ENCODE measurements at places on chromosomes 5 and 9.

DNA sequence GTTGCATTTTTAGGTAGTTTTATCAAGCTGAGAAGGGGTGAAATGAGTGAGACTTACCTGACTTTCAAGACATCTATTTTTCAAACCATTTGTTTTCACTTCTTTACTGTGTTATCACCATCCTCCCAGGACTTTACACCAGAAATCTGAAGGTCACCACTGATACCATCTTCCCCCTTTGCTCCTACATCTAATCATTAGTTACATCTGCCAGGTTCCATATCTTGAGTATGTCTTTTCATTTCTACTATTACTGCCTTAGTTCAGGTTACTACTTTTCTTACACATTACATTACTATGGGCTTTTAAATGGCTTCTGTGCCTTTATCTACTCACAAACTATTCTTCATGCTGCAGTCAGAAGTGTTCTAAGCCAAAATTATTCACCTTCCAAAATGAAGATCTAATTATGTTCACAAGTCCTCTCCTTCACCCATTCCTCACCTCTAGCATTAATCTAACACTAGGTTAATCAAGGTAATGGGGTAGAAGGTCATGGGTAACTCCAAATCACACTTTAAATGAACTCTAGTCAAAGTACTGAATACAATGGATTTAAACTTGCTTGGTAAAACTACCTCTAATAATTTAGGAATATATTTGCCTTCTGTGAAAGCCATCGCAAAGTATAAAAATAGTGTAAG, 2.1 kb upstream of the HSDL2 start:
- no peak for DNase-seq

DNA sequence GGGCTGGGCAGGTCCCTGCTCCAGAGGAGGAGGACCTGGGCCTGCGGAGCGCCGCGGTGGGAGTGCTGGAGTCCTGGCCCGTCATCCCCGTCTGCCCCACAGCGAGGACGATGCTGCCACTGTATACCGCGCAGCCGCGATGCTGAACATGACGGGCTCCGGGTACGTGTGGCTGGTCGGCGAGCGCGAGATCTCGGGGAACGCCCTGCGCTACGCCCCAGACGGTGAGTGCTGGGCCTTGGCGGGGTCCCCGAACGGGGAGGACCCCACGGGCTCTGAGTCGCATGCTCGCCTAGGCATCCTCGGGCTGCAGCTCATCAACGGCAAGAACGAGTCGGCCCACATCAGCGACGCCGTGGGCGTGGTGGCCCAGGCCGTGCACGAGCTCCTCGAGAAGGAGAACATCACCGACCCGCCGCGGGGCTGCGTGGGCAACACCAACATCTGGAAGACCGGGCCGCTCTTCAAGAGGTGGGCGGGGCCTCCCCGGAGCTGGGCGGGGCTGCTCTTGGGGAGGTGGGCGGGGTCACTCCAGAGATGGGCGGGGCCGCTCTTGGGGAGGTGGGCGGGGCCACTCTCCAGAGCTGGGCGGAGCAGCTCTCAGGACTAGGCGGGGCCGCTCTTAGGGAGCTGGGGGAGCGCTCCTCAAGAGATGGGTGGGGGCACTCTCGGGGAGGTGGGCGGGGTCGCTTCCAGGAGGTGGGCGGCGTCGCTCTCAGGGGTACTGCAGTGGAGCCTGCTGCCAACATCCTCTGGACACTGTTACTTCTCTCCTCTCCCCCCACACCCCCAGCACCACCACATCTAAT, 13.1 kb downstream of the LRRC26 start:
- no peak for DNase-seq

GRCh38 chr5:23013395-23013998, 160.4 kb upstream of the CDH12 start:
- DNase-seq = no peak

- DNase-seq = no peak
Measured at GRCh38 chr5:92552206-92553160, 1028.5 kb downstream of the NR2F1-AS1 start.

DNA sequence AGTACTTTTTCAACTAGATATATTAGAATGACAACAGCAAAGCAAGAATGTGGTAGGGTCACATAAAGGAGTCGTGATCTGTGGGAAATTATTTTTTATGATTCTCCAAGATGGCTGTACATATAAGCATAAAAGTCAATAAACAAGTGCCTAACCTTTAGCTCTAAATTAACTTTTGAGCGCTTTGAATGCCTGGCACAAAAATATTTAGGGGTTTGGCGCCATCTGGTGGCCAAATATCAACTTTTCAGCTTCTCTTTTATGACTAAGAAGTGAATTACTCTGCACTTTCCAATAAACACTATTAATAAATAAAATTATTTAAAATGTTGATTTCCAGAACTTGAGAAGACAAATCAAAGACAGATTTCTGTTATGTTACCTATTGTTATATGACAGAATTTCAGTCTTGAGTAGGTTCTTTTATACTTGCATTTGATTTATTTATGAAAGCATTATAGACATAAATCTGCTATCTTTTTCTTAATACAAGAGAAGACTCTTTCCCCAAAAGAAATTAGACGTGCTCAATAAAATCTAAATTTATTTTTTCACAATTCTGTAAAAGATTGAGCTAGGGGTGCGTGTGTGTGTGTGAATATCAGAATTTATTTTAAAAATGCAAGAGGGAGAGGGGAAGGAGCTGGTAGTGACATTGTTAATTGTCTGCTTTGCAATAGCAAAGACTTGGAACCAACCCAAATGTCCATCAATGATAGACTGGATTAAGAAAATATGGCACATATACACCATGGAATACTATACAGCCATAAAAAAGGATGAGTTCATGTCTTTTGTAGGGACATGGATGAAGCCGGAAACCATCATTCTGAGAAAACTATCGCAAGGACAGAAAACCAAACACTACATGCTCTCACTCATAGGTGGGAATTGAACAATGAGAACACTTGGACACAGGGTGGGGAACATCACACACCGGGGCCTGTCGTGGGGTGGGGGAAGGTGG, 36.7 kb upstream of the ARRDC3 start:
- DNase-seq = peak; percentile 66

DNA sequence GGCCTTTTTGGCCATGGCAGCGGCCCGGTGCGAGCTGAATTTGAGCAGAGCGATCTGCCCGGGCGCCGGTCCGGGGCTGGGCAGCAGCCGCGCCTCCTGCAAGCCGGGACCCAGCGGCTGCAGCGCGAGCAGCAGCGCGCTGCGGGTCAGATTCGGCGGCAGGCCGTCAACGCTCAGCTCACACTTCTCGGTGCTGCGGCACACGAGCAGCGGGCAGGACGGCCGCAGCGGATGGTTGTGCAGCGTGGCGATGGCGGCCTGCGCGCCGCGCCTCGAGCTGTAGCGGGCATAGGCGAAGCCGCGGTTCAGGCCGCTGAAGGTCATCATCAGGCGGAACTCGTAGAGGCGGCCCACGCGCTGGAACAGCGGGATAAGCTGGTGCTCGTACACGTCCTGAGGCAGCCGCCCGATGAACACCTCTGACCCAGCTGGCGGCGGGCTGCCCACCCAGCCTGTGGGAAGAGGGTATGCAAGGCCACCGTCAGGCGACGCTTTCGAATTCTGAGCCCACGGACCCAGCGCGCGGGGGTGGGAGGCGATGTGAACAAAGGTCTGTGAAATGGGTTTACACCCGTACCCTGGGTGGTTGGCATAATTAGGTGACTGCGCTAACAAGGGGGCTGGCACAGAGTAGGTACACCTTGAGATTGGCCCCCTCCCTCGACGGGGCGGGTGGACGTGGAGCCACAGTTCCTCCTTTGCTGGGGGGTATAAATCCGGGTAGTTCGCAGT, 755 bp downstream of the DND1 start:
- no peak for DNase-seq

GRCh38 chr9:130854092-130854491, 19.0 kb downstream of the ABL1 start:
- DNase-seq = no peak

DNA sequence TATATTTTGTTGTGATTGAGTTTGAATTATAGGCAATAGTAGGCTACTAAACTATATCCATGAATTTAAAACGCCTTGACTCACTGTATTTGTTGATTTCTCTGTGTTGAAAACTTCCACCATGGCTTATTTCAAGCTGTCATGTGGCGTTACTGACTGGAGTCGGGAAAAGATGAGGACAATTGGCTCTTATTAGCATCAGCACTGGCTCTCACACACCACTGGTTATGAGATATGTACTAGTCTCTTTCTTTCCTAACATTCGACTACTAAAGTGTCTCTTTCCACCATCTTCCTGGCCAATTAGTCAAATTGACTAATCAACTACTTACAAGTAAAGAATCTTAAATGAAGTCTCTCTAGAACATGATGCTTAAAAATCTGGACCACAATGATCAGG, 9.1 kb upstream of the DAB2 start:
- no peak for DNase-seq

- no peak for DNase-seq
Measured at GRCh38 chr5:176406436-176407052, 9.8 kb downstream of the CLTB start.

DNA sequence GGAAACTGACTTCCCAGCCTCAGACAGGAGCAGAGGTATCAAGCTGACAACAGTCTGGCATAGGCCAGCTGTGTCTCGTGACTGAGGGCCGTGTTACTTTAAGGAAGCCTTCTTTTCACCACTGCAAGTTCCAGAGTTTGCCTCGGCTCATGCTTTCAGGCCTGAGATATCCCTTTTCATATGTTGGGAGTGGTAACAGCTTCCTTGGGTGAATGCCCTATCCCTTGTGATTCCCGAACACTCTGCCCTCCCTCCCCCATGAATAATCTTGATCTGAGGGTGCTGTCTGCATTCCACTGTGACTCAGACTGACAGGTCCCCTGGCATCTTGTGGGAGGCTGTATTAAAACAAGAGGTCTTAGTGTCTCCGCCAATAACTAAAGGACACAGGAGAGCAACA, 49.7 kb upstream of the ARL15 start:
- no peak for DNase-seq
